NB4 (cell line): ENCODE measurements at places on chromosomes 7 and 10.

DNA sequence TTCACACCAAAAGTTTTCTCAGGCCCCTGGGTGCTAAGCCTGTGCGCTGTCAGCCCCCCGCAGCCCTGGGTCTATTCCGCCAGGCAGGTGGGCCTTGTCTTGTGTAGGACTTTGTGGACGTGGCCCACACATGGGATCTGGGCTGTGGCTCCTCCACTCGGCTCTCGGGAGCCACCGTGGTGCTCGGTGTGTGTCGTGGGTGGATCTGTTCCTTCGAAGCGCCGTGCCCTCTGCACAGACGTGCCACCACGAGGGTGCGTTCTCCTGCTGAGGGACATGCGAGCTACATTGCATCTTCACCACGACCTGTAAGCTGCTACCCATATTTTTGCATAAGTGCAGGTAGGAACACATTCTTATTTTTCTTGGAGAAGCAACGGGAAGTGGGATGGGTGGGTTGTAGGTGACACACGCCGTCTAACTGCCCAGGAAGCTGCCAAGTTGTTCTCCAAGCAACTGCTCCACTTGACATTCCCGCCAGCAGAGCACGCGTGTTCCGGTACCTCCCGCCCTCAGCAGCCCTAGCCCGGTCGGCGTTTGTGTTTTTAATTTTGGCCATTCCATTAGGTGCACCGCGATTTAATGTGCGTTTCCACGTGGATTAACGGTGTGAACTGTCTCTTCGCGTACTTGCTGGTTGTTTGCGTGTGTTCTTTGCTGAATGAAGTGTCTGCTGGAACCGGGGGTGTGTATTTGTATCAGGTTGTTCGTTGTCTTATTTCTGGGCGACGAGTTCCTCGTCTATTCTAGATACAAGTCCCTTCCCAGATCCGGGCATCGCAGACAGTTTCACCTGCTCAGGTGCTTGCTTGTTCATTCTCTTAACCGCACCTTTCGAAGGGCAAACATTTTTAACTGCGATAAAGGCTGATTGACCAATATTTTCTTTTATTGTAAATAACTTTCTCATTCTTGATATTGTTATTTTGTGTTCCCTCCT lies 47.4 kb upstream of the CFAP46 start:
- DNase-seq: no peak

GRCh38 chr7:25965405-25966123 lies 186.4 kb upstream of the NFE2L3 start:
- DNase-seq: no peak

DNA sequence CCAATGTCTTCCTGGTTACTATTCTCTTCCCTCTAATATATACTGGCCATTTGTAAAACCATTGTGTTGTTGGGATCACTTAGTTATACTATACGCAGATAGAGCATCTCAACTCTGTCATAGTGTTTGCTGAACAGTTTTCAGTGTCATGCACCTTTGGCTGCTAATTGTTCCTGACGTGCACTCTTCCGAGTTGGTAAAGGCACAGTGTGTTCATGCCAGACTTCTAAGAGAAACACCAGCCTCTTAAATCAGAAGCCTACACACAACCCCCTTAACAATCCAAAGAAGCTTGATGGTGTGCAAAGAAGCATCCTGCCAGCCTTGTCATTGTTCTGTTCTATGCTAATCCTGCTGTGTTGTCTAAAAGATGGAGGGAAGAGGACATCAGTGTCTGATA lies 131.1 kb downstream of the MAPK8 start:
- DNase-seq: no peak

GRCh38 chr7:46864716-46865115 lies 717.2 kb downstream of the TNS3 start:
- DNase-seq: no peak

DNA sequence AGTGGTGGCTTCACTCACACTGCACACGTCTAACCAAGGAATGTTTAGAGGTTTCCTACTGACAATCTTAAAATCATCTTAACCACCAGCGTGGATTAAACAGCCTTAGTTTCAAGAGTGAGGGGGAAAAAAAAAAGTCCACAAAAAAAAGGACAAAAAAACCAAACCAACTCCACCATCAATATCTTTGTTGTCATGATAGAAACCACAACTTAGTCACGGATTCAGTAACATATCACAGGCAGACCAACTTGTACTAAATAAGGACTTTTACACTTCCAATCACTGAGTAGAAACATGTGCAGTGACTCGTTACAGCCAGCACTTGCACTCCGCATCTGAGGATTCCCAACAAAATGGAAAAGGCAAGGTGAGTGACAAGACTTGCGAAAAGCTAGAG lies 46.5 kb downstream of the FAM171A1 start:
- DNase-seq: no peak

GRCh38 chr10:79444199-79445119 lies 965 bp downstream of the ZCCHC24 start:
- DNase-seq: peak; percentile 96

DNA sequence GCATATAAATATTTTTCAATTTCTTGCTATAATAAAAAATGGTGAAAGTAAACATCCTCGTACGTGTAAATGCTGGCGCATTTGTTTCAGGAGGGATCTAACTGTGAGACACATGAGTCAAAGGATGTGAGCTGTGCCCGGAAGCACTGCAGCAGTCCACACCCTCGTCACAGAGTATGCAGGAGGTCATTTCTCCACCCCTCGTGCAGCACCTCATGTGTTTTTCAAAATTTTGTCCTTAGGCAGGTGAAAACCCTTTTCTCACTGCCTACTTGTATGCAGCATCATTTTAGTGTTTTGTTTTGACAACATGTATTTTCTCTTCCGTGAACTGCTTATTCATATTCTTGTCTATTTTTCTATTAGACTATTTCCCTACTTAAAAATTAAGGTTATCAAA lies 162.7 kb downstream of the AVL9 start:
- no peak for DNase-seq

GRCh38 chr7:50645186-50645585 lies 80.0 kb upstream of the DDC start:
- no peak for DNase-seq

GRCh38 chr10:29740981-29741545 lies 106.3 kb upstream of the SVIL start:
- DNase-seq: no peak

DNA sequence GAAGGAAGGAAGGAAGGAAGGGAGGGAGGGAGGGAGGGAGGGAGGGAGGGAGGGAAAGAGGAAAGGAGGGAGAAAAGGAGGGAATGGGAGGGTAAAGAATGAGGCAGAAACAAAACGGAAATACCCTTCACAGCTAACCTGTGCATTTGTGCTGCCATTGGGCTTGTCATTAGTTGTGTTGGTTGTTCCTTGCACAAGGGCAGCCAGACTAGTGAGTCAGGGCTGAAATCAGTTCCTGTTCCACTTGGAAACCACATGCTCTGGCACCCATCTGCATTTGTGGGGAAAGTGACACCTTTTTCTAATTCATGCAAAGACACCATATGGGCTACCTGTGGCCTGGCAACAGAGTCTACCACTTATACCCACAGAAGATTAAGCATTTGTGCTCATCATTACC lies 1004.0 kb upstream of the C7orf33 start:
- peak; percentile 8 for DNase-seq

GRCh38 chr10:14409856-14410458 lies 79.2 kb upstream of the FRMD4A start:
- no peak for DNase-seq

GRCh38 chr7:52502281-52502680 lies 533.2 kb upstream of the POM121L12 start:
- DNase-seq: no peak

DNA sequence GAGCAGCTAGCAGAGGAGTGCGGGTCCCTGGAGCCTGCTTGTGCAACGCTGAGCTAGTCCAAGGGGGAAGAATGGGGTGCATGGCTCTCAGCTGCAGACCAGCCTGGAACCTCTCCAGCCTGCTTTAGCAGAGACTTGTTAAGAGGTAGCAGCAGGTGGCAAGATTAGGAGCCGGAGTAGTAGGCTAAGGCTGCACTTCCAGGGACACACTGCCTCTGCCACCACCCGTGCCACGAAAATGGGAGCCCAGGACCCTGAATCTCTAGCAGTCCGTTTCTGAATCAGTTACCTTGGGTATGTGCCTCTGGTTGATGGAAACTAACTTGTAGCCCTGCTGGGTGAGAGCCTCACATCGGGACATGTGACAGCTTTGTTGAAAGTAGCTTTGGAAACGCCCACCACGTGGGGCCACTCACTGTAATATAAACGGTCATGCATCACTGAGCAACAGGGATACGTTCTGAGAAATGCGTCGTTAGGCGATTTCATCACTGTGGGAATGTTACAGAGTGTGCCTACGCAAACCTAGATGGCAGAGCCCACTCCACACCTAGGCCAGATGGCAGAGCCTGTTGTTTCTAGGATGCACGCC lies 25.9 kb downstream of the HTRA1 start:
- DNase-seq: no peak

DNA sequence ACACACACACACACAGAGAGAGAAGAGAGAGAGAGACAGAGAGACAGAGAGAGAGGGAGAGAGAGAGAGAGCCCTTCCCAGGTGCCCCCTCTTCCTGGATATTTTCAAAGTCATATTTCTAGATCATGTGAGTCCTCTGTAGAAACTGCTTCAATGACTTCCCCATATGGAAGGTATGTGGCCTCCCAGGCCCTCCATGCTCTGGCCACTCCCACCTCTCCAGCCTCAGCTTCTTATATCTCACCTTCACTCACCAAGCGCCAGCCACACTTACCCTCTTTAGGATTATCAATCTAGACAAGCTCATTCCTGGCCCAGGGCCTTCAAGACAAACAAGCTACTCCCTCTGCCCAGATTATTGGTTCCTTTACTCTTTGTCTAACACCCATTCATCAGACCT lies 259.7 kb downstream of the MTERF1 start:
- peak; percentile 21 for DNase-seq

- no peak for DNase-seq
Measured at GRCh38 chr7:74025146-74025545, 2.8 kb upstream of the ELN start.

DNA sequence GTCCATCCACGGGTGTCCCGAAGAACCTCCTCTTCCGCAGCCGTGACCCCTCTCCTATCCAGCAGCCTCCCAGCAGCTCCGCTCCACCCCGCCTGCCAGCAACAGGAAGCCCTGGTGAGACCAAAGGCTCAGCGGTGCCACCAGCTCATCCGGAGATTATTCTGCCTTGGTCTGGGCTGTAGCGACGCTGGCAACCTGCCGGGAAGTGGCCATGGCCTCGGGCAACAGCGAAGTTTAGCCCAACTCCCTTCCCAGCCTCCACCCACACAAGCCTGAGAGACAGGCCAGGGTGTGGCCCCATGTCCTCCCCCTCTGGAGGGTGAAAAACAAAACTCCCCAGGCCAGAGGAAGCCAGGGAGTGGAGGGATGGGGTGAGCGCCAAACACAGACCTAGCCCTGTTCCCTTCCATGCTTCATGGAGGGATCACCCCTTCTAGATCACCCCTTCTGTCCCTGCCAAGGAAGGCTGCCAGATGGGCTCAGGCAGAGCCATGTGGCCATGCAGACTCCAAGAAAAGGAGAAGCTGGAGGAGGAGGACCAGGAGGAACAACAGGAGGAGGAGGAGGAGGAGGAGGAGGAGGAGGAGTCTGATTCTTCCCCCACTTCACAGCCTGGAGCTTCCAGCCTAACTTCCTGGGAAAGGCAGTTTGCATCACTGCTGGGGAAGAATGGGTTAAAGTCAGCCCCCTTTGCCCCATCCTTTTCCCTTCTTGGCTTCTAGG lies 918 bp downstream of the CALHM2 start:
- DNase-seq: no peak

DNA sequence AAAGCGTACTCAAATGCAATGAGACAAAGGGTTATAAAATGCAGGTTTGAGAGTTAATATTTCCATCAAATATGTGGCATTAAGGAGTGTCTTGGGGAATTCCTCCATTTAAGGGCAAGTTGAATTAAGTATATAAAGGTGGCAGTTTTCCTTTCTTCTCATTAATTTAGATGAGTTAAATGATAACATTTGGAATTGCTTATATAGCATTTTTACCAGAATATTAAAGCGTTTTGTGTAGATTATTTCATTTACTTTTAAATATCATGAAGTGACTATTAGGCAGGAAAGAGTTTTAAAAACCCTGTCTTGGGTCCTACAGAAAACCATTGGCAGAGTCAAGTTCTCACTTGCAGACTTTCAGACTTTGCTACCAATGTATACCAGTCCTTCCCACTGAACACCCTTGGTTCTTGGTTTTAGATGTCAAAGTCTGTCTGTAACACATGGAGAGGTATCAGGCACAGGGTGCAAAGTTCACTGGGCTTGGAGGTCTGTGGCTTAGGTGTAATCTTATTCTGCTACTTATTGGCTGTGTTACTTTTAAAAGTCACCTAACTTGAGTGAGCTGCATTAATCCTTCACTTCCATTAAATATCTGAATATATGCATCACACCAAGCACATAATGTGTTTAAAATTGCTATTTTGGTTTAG lies 51.0 kb downstream of the ASB4 start:
- no peak for DNase-seq

DNA sequence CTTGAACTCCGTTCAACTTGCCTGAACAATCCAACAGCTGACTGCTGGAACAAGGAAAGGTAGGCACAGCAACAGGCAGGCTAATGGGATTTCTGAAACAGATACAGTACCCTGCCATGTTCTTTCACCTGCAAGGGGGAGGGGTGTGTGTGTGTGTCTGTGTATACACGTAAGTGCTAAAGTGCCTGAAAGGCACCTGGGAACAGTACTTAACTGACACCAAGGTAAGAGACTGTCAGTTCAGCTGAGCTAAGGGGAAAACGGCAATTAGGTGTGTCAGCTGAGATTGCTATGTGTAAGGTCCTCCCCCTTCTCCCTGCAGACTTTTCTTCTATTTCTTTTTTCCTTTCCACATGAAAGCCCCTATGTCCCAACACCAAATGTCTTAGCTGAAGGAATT lies 27.0 kb downstream of the NAMPT start:
- no peak for DNase-seq

- no peak for DNase-seq
Measured at GRCh38 chr7:43612599-43613589, 30.0 kb downstream of the STK17A start.

GRCh38 chr7:42932811-42933591 lies 825 bp downstream of the MRPL32 start:
- DNase-seq: peak; percentile 53

GRCh38 chr10:23338155-23338828 lies 6.3 kb downstream of the C10orf67 start:
- no peak for DNase-seq

DNA sequence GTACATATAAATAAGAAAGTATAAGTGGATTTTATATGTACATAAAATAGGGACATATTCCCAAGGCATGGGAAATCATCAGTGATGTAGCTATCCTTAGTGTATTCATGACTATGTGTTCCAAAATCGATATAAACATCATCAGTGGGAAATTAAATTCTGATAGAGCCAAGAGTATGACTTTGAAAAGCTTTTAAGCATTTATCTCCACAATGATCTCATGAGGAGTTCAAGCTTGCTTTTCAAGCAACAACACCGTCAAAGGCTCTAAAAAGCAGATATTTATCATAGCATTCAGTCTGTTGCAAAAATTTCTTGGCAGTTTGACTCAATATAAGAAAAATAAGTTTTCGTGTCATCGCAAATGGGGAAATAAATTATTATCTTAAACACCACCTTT lies 14.5 kb upstream of the NEBL start:
- DNase-seq: no peak

- DNase-seq: peak; percentile 52
Measured at GRCh38 chr10:5951167-5951711, 26.1 kb downstream of the IL15RA start.
